HFFc6 (cell line): ENCODE measurements at places on chromosomes 13 and 19. TPM values are rescaled to one million over a fixed set of nuclear protein-coding genes. Genes with fewer than 3 reads are reported as not detected.

The NCAN gene
- total RNA-seq, result not detected in 3 replicates

DNA sequence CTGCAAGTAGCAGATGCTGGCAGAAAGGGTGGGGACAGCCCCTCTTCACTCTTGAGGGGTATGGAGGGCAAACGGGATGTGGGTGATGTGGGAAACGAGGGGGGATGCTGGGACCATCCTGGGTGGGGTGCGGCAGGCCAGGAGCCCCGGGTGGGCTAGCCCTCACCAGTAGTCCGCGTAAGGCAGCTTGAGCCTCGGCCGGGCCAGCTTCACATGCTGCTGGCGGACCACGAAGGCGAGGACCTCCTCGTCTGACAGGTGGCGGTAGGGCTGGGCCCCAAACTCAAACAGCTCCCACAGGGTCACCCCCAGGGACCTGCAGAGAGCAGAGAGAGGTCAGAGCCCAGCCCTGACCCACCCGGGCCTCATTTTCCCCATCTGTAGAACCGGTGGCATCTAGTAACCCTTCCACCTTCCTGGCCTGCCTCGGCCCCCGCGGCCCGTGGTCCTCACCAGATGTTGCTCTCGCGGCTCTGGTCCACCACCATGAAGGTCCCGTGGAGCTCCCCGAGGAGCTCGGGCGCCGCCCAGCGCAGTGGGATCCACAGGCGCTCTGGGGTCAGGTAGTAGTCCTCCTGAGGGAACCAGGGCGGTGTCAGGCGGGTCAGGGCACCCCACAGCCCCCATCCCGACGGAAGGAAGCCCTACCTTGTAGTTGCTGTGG is 10.7 kb downstream of the LMTK3 start:
- no peak for DNase-seq

GRCh38 chr19:29217616-29218015 is 4.7 kb upstream of the UQCRFS1 start:
- DNase-seq, result no peak

DNA sequence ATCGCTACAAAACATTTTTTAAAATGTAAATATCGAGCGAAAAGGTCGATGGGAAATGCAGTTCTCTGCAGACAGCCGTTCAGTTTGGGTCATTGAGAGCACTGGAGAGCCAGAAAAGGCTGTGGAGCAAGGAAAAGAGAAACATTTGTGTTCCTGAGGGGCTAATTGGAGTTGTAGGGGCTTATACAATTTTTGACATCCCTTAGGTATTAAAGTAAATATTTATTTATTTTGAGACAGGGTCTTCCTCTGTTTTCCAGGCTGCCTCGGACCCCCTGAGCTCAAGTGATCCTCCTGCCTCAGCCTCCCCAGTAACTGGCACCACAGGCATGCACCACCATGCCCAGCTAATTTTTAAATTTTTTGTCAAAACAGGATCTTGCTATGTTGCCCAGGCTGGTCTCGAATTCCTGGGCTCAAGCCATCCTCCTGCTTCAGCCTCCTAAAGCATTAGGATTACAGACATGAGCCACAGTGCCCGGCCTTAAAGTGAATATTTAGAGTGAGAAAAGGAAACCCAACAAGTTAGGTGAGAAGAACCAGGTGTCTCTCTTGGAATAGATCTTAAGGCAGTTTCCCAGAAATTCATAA is 825 bp upstream of the YIF1B start:
- no peak for DNase-seq

DNA sequence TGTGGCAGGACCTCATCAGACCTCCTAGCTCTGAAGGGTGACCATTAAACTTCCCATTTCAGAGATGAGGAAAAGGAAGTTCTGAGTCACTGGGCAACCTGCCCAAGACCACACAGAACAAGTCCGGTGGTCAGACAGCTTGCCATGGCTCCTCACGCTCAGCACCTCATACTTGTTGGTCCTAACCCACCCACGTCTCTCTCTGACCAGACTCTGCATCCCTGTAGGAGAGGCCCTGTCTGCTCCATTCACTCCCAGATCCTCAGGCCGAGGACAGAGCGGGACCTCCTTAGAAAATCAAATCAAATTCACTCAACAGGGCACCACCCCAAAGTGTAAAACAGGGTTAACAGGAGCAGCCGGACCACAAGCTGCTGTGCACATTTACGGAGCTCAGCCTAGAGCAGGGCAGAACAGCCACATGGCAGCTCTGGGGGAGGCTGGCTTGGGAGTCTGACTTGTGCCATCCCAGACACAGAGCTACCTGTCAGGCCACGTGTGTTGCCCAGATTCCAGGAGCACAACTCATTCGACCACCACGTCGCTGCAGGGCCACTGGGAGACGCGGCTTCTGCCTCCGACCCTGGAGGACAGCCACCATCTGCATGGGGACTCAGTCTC is 1.7 kb downstream of the MIER2 start:
- peak; percentile 84 for DNase-seq

GRCh38 chr13:97322740-97323342 is 100.7 kb downstream of the MBNL2 start:
- no peak for DNase-seq

DNA sequence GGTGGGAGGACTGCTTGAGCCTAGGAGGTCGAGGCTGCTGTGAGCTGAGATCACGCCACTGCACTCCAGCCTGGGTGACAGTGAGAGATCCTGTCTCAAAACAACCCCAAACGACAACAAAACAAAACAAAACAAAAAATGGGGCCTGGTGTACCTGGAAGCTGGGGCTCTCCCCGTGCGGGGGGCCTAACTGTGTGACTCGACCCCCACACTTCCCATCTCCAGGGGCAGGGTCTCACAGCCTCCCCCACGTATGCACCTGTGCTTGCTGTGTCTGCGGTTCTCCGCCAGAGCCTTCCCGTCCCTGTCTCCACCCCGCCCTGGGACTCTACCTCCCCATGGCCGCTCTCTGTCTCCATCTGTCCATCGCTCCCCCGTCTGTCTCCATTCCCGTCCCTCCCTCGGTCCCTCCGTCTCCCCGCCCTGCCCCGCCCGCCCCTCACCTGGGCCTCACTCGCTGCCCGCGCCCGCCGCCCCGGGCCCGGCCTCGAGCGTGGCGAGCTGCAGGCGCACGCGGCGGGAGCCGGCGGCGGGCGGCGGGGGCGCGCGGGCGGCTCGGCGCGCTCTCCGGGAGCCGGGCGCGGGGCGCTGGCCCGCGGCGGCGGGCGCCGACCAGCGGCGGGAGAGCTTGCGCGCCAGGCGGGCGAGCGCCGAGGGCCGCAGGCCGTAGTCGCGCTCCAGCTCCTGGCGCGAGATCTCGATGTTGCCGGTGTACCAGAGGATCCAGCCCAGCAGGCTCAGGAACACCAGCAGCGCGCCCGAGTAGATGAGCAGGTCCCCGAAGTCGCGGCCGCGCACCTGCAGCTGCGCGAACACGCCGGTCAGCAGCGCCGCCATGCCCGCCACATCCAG is 587 bp downstream of the TMEM238 start:
- peak; percentile 60 for DNase-seq

The ERICH4 gene
- not detected in 2 replicates for total RNA-seq

GRCh38 chr13:113022391-113022744 is 53.4 kb downstream of the MCF2L start:
- no peak for DNase-seq

- no peak for DNase-seq
Measured at GRCh38 chr19:37551129-37551993, 43.2 kb downstream of the ZNF571 start.

GRCh38 chr13:43222086-43222485 is 198.7 kb downstream of the DNAJC15 start:
- no peak for DNase-seq

GRCh38 chr13:105033999-105034398 is 1501.5 kb downstream of the EFNB2 start:
- DNase-seq, result no peak
